NT2/D1 (cell line): ENCODE measurements at places on chromosomes 3 and 15.
A peak's percentile ranks its signal among the peaks of the same experiment; 100 is the strongest.

DNA sequence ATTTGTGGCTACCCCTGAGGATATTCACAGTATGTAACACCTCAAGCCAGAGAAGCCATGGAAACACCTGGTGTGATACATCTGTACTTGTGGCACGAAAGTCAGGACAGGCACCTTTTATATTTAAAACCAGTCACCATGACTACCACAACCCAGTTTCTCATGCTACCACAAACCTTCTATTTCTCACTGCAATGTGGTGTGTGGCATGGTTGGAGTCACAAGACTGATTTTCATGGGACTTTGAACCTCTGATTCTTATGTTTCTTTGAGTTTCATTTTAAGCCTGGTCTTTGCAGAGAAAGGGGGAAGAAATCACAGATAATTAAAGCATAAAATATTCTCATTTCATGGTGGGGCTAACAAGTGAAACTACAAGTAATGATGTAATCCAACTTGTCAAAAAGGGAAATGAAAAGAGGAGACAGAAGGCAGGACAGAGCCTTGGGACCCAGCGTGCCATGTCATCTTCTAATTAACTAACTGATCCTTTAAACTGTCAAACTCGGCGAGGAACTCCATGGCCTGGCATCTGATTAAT, 175.9 kb downstream of the PDZRN3 start:
- DNase-seq, result no peak

DNA sequence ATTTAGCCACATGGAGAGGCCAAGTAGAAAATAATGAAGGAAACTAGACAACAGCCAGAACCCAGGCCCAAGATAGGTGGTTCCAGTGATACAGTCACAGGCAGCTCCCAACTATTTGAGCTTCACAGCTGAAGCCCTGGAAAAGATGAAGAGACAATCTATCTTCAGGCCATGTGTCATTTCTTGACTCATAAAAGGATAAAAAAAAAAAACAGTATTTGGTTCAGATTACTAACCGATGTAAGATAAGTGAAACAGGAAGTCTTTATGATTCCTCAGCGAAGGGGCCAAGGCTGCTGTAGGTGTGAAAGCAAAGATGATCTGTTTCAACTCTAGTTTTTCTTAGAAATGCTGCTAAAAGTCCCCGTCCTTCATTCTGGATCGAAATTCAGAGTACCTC, 394.6 kb downstream of the ZNF385D start:
- no peak for DNase-seq

DNA sequence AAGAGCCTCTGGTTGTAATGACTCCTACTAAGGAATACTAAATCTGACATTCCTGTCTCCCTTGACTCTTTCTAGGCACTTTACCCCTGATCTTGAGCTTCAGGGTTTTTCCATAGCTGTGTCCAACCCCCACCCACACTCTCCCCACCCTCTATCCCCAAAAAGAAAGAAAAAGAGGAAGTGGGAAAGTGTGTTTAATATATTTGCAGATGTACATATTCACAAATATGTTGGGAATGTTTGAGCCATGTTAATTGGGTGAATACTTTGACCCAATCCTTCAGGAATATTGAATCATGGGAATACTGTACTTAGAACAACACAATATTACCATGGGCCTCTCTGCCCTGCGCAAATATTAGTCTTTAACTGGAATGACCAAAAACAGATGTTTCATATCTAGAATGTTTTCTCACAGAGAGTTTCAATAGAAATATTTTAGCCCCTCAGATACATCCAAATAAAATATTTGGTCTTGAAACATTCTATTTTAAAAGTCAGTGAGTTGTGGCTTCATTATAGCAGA, 19.8 kb upstream of the PFN2 start:
- DNase-seq, result no peak

DNA sequence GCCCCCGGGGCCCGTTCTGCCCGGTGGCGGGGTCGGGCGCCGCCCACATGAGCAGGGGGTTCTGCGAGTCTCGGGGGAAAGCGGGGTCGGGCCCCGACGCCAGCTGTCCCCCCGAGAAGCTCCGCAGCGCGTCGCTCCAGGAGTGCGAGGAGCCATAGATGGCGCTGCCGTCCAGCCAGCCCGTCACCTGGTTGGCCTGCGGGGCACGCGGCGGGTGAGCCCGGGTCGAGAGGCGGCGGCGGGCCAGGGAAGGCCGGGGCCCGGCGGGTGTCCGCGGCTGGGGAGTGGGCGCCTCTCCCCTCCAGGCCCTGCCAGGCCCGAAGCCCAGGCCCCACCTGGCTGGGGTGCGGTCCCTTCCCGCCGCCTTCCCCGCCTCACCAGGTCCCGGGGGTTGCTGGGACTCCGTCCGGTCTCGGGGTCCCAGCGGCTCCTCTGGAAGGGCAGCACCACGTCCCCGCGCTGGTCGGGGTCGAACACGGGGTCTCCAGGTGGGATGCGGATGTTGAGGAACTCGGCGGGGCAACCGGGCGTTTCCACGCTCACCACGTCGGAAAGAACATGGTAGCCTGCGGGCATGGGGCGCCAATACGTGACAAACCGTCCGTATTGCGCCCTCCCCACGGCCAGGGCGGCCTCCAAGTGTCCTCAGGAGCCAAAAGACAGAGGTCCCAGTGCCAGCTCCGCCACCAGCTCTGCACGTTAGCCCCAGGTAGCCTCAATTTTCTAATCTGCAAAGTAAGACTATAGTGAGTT, 2.4 kb downstream of the DUOX2 start:
- no peak for DNase-seq

GRCh38 chr3:149464542-149465328, 9.8 kb upstream of the TM4SF4 start:
- no peak for DNase-seq

DNA sequence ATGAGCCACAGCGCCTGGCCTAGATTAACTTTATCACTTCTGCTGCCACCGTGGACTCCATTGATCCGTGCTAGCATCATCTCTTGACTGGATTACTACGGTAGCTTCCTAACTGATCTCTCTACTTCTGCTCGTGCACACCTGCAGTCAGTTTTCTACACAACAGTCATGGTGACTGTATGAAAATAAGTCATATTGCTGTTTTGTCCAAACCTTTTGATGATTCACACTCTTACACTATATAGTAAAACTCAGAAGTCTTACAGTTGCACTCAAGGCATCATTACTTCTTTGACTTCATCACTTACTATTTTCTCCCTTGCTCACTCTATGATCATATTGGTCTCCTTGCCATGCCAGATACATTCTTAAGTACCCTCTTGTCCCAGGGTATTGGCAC, 10.1 kb downstream of the PDCD6IP start:
- DNase-seq, result no peak

- no peak for DNase-seq
These were observed 557.7 kb upstream of the SGO1 start for GRCh38 chr3:20743553-20744321.

GRCh38 chr3:60125686-60126085, 1075.9 kb upstream of the CFAP20DC start:
- DNase-seq, result no peak

DNA sequence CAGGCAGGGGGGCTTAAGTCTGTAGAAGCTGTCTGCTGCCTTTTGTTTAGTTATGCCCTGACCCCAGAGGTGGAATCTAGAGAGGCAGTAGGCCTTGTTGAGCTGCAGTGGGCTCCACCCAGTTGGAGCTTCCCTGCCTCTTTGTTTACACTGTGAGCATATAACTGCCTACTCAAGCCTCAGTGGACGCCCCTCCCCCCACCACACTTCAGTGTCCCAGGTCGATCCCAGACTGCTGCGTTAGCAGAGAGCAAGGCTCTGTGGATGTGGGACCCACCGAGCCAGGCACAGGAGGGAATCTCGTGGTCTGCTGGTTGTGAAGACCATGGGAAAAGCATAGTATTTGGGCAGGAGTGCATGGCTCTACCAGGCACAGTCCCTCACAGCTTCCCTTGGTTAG, 446.8 kb upstream of the RARB start:
- DNase-seq, result no peak

- DNase-seq, result no peak
These were observed 433.2 kb upstream of the RASGRP1 start for GRCh38 chr15:38997841-38998240.

DNA sequence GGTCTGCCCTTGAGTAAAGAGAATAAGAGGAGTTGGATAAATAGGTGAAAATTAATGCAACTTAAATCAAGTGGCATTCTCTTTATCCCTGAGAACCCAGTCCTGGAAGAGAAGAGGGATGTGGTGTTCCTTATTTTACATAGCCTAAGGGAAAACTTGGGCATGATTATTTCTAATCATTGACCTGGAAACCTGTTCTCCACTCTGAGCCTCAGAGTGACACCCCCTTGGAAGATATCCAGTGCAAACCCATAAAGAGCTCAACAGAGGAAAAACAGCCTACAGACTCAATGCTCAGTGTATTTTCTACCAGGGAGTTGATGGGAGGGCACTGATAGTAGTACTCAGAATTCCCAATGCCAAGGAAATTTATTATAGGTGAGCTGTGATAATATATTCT, 22.0 kb downstream of the SLC15A2 start:
- no peak for DNase-seq

- DNase-seq, result no peak
These were observed 112.2 kb upstream of the SLC4A7 start for GRCh38 chr3:27596334-27596841.

DNA sequence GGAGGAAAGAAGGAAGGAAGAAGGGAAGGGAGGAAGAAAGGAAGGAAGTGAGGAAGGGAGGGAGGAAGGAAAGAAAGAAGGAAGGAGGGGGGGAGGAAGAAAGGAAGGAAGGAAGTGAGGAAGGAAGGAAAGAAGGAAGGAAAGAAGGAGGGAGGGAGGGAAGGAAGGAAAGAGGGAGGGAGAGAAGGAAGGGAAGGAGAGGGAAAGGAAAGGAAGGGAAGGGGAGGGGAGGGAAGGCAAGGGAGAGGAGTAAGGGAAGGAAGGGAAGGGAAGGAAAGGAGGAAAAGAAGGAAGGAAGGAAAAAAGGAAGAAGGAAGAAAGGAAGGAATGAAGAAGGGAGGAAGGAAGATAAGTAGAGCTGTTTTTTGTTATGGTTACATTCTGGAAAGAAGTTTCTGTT, 141.2 kb downstream of the LRRC3B start:
- no peak for DNase-seq

- peak; percentile 5 for DNase-seq
These were observed 183.4 kb downstream of the ADAMTS17 start for GRCh38 chr15:100158356-100158755.

- DNase-seq, result no peak
These were observed 483.1 kb upstream of the EPHA6 start for GRCh38 chr3:96331341-96331740.

- no peak for DNase-seq
These were observed 445.0 kb upstream of the PROK2 start for GRCh38 chr3:72229952-72230351.

- DNase-seq, result peak; percentile 30
These were observed 40.0 kb upstream of the TRH start for GRCh38 chr3:129934234-129935123.

DNA sequence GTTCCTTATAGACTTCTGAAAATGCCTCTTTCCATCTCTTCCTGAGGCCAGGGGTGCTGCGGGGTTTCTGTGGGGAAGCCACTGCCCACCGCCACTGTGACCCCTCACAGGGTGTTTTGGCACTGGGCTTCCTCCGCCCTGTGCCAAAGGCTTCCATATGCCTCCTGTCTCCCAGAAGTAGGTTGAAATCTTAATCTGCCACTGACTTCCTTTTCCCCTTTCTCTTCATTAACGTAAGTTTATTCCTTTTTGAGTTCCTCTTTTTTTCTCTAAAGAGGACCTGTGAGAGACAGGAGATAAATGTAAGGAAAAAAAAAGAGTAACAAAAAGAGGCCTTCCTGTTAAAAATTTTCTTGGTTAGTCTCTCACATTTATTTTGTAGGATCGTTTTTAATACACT, 220.5 kb downstream of the CTNNB1 start:
- DNase-seq, result no peak

GRCh38 chr15:26537663-26538062, 235.2 kb downstream of the GABRB3 start:
- DNase-seq, result no peak

DNA sequence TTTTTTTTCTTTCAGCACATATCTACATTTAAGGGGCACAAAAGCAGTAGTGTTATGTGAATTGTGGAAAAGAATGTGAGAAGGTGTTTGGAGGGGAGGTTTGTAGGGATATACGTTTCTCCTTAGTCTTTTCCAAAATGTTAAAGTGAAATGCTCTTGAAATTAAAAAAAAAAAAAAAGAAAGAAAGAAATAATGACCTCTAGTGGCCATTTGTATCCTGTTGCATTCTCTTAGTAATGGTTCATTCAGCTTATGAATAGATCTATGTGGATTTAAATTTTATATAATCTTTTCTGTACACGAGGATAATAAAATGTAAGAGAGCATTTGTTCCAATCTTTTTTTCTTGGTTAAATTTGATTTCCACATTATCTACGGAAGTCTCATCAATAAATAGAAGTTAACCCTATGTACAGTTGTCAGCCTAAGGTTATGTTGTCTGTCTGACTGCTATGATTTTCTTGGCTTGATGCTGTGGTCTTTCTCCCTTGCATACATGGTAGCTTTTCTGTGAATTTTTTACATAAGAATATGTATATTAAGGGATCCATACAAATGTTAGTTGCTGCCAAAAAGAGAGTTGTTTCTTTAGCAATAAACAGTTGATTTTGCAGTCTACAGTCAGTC, 1.7 kb downstream of the P2RY13 start:
- no peak for DNase-seq

DNA sequence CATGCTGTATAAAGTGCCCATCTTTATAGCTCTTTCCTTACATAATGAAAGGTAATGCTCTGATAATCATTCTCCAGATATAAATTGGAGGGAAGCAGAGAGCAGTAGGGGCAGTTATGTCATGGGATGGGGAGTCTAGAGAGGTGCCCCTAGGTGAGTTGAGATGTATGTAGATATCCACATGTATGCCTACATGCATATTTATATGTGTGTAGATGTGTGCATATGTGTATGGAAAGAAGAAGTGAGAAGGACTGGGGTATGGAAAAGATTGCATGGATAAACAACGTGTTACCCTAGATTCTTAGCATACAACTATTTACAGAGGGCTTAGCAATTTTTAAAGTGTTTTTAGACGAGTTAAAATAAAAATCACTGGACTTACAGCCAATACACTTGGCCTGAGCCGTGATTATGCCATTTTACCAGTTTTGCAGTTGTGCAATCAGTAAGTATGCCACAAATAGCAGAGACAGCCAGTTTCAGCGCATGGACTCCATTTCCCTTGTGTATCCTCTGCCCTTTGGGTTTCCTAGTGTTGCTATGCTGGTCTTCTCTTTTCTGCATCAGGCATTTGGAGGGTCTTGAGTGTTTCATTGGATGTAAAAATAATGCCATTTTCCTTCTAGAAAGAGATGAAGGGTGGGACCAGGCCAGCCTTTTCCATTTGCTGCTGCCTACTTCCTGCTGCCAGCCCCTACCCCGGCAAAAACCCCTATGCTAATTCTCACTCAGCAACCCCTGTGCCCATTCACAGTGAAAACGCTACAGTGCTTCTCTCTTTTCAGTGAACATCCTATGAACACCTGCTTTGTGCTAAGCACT, 199.4 kb upstream of the NR2E3 start:
- no peak for DNase-seq
